EH (cell line): ENCODE measurements at places on chromosomes 12 and 14.

GRCh38 chr14:81390696-81391095, 9.4 kb downstream of the STON2 start:
- DNase-seq: no peak

DNA sequence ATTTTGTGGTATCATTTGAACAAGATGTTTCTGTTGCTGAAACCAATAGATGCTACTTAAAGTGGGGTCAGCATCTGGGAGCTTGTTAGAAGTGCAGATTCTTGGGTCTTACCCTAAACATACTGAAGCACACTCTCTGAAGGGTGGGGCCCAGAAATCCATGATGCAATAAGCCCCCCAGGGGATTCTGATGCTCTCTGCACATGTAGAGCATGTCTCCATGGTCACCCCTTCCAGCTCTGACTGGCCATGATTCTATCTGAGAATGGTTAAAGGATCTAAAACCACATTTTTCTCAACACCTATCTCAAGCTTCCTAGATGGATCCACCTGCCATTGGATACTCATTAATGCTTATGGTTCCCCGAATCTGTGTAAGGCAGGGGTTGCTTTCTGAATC, 20.4 kb downstream of the JDP2 start:
- DNase-seq: no peak

GRCh38 chr12:105581420-105581819, 250.9 kb downstream of the C12orf75 start:
- DNase-seq: no peak

DNA sequence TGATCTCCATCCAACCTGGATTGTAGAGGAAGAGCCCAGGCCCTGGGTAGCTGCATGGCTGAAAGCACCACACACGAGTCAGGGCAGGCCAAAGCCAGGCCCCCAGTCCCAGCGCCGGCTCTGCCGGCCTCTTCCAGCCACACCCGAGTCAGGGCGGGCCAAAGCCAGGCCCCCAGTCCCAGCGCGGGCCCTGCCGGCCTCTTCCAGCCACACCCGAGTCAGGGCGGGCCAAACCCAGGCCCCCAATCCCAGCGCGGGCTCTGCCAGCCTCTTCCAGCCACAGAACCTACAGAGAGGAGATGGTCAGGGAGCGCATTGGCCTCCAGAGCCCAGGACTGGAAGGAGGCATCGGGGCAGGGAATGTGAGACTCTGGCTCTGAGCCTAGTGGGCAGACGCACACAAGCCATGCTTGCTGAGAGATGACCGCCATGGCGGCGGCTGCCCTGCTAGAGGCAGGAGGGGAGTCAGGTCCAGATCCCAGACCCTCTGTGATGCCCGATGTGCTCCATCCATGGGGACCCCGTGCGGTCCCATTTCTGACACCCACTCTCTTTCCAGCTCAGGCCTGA, 30.2 kb downstream of the BEGAIN start:
- no peak for DNase-seq

DNA sequence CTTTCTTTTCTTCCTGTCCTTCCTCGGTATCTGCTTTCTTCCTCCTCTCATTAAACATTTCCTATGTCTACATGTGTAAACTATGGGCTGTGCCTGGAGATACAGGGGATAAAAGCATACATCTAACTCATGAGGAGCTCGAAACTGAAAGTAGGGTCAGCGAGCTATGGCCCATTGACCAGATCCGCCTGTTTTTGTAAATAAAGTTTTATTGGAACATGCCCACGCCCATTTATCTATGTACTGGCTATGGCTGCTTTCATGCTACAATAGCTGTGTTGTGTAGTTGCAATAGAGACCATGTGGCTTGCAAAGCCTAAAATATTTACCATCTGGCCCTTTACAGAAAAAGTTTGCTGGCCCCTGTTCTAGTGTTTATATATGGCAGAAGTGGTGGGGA, 500.8 kb upstream of the GARIN6 start:
- DNase-seq: no peak

DNA sequence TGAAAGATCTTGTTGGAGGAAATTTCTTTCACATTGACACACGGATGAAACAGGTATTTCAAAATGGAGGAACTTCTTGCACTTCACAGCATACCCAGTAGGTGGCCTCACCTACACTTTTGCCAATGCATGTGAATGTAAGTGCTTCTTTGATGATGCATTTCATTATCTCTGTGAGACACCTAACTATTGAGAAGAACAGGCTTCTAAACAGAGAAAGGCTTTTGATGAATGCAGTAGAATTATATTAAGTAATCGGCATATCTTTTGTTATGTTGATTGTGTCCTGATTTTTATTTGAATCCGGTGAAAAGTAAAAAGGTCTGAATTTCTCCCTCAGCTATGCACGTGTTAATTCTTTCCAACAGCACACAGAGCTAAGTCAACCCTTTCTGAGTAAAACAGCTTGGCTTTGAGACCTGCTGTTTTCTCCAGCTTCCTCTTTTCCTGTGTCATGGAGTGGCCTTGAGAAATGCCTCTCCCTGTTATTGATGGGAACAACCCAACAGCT, 399.0 kb downstream of the NAV3 start:
- peak; percentile 52 for DNase-seq

DNA sequence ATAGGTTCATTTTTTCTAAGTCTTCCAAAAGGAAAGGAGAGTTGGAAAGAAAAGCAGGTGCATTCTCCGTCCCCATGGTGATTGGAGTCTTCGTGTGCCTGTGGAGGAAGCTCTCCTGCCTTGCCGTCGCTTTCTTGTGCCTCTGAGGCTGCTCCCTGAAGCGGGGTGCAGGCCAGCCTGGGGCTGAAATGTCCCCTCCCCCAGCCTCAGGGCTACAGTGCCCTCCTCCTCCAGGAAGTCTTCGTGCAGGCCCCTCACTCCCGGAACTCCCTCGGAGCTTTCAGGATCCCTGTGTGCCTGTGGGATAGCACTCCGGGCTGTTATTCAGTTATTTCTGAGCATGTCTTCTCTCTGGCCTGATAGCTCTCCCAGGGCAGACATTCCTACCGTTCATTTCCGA, 569.2 kb downstream of the VRK1 start:
- DNase-seq: no peak

DNA sequence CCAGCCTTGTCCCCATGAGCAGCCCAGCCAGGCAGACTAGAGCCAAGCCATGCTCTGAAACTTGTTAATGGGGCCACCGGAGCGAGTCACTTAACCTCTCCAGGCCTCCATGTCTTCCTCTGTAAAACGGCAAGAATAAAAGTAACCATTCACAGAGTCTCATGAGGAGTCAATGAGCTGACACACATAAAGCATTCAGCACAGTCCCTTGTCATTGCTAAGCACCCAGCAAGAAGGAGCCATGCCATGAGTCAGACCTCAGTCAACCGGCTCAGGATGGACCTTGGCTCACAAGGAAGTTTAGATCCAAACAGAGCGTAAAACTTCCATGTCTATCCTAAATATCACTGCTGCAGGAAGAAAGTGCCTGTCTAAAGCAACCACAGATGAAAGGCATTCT, 10.6 kb downstream of the FICD start:
- peak; percentile 86 for DNase-seq

- DNase-seq: no peak
Observed at GRCh38 chr12:1291601-1292332, 300.7 kb downstream of the ERC1 start.

- DNase-seq: no peak
Observed at GRCh38 chr12:2698566-2698965, 96.2 kb upstream of the FKBP4 start.

- peak; percentile 18 for DNase-seq
Observed at GRCh38 chr14:52304248-52304904, 9.7 kb upstream of the PTGER2 start.

DNA sequence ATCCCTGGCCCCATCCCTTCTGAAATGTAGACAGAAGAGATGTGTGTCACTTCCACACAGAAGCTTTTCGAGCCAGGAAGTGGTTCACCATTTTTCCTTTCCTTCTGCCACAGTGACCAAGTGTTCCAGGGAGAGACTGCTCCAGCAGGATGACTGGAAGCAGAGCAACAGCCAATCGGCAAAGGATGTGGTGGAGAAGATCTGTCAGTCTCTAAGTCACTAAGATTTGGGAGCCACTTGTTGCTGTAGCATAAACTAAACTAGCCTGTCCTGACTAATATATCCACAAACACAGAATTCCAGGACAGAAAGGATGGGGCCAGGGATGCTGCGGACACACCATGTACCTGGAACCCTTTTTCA, 42.9 kb downstream of the DUSP6 start:
- peak; percentile 49 for DNase-seq

- no peak for DNase-seq
Observed at GRCh38 chr12:74619884-74620283, 82.2 kb downstream of the ATXN7L3B start.

GRCh38 chr14:71891185-71891584, 41.0 kb upstream of the RGS6 start:
- no peak for DNase-seq

- no peak for DNase-seq
Observed at GRCh38 chr12:113088971-113089756, 32.6 kb downstream of the DTX1 start.

DNA sequence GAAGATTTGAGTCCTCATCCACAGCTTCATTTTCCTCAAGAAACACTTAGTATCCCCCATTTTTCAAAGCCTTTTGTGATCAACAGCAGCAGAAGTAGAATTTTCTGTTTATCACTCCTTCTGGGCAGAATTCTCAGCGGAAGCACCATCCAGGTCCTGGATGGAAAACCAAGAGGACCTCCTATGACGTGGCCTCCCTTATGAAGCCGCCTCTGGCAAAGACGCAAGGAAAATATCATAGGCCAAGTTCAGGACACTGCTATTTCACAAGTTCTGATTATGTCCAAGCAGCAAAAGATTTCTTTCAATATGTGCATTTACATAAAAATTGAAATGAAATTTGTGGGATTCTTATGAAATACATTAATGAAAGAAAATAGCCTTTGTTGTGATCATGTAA, 315.0 kb downstream of the SEC23A start:
- no peak for DNase-seq

DNA sequence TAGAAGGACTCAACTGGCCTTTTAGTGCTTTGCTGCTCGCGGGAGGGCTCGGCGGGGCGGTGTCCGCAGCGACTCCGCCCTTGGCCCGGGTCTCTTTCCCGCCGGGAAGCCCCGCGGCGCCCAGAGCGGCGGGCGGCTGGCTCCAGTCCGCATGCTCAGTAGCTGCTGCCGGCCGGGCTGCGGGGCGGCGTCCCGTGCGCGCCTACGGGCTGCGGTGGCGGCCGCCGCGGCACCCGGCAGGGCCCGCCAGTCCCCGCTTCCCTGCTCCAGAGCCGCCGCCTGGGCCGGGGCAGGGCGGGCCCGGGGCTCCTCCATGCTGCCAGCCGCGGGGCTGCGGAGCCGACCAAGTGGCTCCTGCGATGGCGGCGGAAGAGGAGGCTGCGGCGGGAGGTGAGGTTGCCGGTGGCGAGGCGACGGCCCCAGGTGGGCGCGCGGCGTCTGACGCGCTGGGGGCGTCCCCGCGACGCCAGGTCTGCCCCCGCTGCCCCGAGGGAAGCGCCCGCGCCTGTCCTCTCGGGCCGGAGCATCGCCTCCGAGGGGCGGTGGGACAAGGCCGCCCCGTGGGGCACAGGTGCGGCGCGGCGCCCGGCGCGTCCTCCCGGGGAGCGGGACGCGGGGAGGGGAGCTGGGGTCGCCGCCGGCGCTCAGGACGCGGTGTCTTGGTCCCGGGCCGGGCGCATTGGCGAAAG, at the start of gene BMAL2:
Gene BMAL2, plus strand, starts transcription at position 123 of the 689 bp plus-strand sequence. Its CDS starts 237 bp downstream, at position 360.
- DNase-seq: peak; percentile 57

DNA sequence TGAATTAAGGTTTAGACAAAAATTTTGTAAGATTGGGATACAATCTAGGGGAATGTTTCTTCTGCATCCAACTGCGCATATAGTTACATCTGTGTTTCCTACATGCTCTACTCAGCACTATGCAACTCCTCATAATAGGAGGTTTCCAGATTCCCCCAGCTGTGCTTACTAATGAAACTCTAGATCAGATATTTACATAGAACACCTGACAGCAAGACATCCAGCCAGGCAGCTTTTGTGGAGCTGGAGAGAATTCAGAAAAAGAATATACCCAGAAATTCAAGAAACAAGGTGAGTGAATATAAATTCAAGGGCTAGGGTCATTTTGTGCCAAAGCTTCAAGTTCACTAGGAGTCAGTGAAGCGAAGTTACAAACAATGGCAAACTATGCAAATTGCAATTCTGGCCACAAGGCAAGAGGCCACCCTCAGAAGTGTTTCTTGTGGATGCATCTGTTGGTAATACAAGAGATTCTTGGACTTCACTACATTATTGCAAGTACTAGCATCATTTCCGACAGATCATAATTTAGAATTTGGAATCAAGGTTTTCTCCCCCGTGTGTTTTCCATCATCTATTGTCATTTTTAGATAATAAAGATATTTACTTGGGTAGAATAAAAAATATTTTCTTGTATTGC, 341.2 kb upstream of the NAV3 start:
- no peak for DNase-seq

DNA sequence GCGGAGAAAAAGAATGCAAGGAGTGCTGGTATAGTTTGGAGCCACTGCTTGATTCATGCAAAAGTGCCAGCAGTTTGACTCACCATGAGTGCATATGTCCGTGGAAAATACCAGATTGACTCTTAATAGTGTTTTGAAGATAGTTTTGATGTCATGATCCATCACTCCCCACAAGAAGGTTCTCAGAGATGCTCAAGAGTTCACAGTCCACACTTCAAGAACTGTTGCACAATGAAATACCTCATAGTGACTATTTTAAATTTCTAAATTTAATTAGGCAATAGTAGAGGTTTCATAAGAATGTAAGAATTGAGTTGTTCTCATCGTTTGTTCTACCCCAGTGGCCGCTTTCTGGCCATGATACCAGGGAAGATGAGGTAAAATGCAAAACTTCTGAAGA, 286.6 kb upstream of the RGS6 start:
- DNase-seq: peak; percentile 78

DNA sequence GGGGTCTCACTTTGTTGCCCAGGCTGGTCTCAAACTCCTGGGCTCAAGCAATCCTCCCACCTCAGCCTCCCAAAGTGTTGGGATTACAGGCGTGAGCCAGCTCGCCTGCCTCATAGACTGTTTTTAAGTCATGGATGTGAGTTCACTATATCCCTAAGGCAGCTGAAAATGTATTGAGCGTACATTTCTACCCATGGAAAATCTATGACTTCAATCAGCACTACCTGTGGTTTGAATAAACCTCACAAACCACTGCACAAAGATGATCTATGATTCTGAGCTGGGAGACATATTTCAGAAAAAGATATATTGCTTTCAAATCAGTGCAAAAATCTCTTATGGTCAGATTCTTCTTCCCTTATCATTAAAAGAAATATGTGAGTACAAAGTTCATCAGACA, 22.5 kb downstream of the GCN1 start:
- DNase-seq: no peak

- DNase-seq: peak; percentile 42
Observed at GRCh38 chr12:25929142-25929541, 29.3 kb upstream of the RASSF8 start.

- DNase-seq: no peak
Observed at GRCh38 chr12:92650228-92650822, 52.5 kb upstream of the PLEKHG7 start.
